Activated CD8-positive, alpha-beta T cell treated with anti-CD3 and anti-CD28 coated beads, Interleukin-2, amount 10 ng/mL, durations not matched to agents 7 days and 5 days (primary cell): ENCODE measurements at places on chromosomes 4 and X. TPM values are rescaled to one million over a fixed set of nuclear protein-coding genes. Genes with fewer than 3 reads are reported as not detected.

- no peaks in the 10 kb centered on the region for H3K36me3 ChIP-seq
- no peaks in the 10 kb centered on the region for H3K4me1 ChIP-seq
- no peak for DNase-seq
- no peak overlapping the region for H3K27ac ChIP-seq
- peaks cover 4% of the 10 kb centered on the region for H3K27me3 ChIP-seq
Observed at GRCh38 chrX:136318895-136319597, 18.3 kb downstream of the ADGRG4 start.

GRCh38 chr4:161121451-161121850 is 1042.3 kb downstream of the FSTL5 start:
- no peaks in the 10 kb centered on the region for H3K36me3 ChIP-seq
- no peaks in the 10 kb centered on the region for H3K27me3 ChIP-seq
- no peak overlapping the region for H3K27ac ChIP-seq
- H3K4me1 ChIP-seq = no peaks in the 10 kb centered on the region
- no peak for DNase-seq

DNA sequence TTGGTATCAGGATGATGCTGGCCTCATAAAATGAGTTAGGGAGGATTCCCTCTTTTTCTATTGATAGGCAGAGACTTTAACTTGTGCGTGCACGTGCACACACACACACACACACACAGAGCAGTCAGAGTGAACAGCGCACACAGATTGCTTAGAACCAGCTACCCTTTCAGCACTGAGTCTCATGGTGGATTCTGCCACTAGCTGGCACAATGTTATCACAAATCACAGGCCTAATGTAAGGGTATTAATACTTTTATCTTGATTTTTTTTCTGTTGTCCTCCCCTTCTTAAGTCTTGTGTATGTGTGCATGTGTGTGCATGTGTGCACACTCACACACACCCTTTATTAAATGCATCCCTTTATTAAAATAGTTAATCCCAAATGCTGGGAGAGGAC is 53.2 kb downstream of the HADH start:
- DNase-seq = no peak
- H3K27ac ChIP-seq = no peak overlapping the region
- H3K36me3 ChIP-seq = peaks cover 37% of the 10 kb centered on the region
- no peak overlapping the region for H3K4me3 ChIP-seq
- peaks cover 38% of the 10 kb centered on the region for H3K4me1 ChIP-seq

DMRTC1 gene
- total RNA-seq = 0.18 TPM

DNA sequence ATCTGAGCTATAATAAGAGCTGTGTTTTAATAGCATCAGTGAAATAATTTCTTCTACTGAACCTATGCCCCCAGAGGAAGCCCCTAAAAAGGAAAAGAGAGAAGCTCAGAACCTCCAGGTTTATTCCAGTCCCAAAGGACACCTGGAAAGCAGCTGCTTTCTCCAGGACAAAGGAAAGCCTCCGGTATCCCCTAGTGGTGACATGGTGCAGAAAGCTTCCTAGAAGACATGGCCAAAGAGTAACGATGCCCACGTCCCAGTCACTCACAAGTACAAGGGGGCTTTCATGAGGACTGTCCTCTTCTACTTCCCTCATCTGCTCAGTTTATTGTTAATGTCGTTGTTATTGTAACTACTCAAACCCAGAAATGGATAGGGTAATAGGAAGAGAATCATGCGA is 343.9 kb downstream of the UNC5C start:
- H3K36me3 ChIP-seq = no peaks in the 10 kb centered on the region
- peaks cover 6% of the 10 kb centered on the region for H3K27me3 ChIP-seq
- DNase-seq = no peak
- no peak overlapping the region for H3K4me3 ChIP-seq

GRCh38 chr4:73620115-73620792 is at the start of gene RASSF6:
Gene RASSF6 (minus strand): TSS chr4:73620436. CDS start chr4:73611795, 8,641 bp downstream.
- no peak within 1 kb of the TSS for H3K27ac ChIP-seq
- H3K27me3 ChIP-seq = peaks cover 13% of the 10 kb centered on the region
- H3K36me3 ChIP-seq = no peaks in the 10 kb centered on the region
- H3K4me1 ChIP-seq = peaks cover 4% of the 10 kb centered on the region
- no peak within 1 kb of the TSS for H3K4me3 ChIP-seq

DNA sequence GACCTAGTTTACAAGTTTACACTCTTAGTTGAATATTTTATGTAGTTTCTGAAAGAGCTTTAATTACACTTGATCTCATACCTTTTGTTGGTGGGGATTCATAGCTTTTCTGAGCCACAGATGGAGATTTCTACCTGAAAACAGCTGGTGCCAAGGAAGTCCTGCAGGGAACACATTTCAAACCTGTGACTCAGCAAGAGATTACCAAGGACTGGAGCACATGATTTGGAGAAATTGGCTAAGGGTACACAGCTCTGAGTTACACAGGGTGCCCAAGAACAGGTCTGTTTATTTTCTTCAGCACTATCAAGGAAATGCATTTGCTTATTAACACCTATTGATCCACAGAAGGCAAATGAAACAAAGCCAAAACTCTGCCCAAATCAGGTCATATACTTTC is 691.5 kb downstream of the KCTD8 start:
- no peaks in the 10 kb centered on the region for H3K27me3 ChIP-seq
- H3K27ac ChIP-seq = no peak overlapping the region
- DNase-seq = no peak
- H3K36me3 ChIP-seq = no peaks in the 10 kb centered on the region
- H3K4me1 ChIP-seq = no peaks in the 10 kb centered on the region

DNA sequence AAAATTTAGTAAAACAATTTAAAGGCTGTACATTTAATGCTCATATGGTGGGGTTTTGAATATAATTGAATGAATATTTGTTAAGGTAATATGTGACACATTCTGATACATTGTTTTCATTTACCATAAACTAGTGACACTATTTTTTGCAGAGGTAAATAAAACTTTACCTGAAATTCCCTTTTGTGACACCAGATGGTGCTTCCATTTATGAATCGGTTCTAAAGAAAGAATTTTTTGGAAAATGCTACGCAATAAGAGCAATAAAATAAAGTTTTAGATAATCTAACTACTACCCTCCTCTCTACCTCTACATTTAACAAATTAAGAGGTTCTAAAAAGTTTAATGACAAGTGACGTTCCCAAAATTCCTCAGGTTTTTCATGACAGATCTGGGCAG is 448.9 kb downstream of the MAGEB5 start:
- no peaks in the 10 kb centered on the region for H3K4me1 ChIP-seq
- no peaks in the 10 kb centered on the region for H3K27me3 ChIP-seq
- no peak overlapping the region for H3K4me3 ChIP-seq
- DNase-seq = no peak
- no peak overlapping the region for H3K27ac ChIP-seq

- H3K4me3 ChIP-seq = no peak overlapping the region
- DNase-seq = no peak
- H3K27ac ChIP-seq = no peak overlapping the region
Observed at GRCh38 chr4:47650584-47651130, 165.6 kb downstream of the ATP10D start.

GSX2 gene
- total RNA-seq = not detected
